ENCODE measurements at places on chromosomes 3 and 15. TPM values are rescaled to one million over a fixed set of nuclear protein-coding genes. Genes with fewer than 3 reads are reported as not detected.

DNA sequence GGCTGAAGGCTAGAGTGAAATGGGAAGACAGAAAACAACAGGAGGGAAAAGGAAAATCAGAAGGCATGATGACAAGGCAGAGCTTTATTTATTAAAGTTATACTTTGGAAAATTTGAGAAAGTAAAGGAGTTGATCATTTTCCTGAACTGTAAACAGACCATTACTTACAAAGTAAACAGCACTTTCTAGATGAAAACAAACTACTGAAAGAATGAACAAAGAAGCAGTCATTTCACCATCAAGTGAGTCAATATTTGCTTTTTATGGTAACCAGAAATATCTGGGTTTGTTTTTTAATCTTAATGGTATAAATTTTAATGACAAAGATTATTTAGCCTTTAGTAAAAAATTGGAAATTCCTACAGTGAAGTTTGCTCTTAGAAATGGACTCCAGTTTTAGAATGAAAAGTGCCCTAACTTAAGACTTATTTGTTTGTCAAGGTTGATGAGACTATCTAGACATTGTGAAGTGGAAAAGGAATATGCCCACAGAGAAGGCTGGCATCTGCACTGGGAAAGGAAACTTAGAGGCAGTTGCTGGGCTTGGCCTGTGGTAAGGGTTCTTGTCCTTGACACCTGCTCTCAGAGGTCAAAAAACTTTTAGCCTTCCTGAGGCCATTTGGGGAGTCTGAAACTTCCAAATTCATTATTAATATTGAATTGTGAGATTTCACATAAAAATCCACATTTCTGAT lies 47.2 kb downstream of the SPTSSB start:
- no peak for DNase-seq

- no peak for DNase-seq
Measured at GRCh38 chr15:88695101-88695500, 56.3 kb downstream of the ISG20 start.

DNA sequence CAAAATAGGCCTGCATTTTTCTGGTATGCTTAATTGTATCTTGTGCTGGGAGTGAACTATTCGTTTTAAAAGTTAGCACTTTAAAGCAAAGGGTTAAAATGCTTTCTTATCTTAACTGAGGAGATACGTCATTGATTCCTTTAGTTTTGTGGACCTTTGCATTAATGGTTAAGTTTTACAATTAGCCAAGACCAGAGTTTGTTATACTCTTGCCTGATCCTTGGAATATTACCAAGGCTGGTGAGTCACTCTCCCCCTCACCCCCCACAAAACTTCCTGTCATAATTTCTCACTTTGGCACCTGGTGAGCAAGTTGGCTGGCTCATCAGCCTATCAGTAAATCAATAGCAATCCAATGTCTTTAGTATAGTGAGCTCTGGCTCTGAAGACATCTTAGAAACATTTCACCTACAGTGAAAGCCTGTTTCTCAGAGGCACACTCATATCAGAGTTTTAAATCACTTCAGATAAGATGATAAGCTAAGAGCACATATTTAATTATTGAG lies 26.7 kb downstream of the SLC2A2 start:
- peak; percentile 92 for DNase-seq

DNA sequence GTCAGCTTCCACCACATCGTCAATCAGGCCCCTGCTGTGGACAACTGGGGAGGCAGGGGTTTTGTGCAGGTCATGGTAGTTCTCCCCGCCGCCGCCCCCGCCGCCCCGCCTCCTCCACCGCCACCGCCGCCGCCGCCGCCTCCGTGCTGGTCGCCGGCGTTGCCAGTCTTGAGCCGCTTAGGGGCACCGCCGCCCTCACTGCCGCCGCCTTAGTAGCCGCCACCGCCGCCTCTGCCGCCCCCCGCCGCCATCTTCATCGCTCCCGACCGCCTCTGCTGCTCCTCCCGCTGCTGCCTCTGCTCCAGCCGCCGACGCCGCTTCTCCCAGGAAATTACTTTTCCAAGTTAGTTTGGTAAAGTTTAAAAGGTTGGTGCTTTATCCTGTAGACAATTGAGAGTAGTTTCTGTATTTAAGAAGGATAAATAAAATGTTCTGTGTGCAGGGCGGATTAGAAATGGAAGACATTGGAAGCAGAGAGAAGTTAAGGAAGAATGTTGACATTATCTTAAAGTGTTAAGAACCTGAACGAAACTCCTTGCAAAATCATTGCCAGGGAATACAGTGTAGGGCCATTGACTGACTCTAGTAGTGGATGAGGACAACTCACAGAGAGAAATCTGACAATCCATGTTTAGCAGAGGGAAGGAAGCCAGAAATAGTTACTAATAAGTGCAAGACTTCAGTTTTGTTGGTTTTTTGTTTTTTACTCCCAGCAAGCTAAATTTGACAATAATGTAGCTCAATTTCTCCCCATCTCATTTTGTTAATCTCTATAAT lies 53.0 kb upstream of the GOLGA8A start:
- DNase-seq: no peak

DNA sequence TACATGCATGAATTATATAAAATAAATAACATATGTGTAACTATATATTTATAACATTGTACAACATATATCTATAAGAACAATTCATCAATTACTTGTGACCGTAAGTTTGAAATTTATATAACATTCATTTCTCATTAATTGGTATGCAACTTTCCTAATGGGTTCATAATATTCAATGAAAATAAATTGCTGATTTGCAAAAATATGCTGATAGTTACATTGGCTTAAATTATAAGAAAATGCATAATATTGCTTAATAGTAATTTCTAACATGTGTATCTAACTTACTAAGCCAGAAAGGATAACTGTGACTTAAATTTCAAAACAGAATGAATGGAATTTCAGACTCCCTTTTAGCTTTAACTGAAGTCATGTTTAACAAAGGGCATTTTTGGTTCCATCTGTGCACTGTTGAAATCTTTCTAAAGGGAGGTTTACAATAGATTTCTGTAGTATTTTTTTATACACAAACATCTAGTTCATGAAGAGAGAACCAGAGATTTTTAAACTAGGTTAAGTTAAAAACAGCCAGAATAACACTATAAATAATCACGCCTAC lies 310.9 kb downstream of the TBC1D5 start:
- DNase-seq: no peak

DNA sequence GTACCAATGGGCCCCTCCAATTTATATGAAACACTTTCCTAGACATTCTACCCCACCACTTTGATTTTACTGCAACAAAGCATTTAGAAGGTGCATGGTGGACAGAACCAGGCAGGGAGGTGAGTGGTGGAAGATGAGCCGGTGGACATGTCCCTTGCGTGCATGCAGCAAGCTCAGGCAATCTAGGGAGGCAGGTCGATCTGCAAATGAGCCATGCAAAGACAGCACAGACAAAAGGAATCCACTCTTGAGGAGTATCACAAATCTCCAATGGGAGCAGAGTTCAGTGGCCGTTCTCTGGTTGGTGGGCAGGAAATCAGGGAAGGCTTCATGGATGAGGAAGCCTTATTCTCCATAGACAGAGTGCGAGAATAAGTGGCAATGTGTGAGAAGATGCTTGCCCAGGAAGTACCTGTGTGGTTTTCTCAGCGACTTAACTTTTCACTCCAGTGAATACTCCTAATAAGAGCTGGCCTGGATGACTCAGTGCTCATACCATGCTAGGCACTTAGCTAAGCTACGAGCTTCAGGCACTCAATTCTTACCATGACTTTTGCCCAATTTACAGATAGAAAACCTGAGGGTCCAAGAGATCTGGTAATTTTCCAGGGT lies 152.5 kb downstream of the FOXP1 start:
- DNase-seq: peak; percentile 66

GRCh38 chr15:31458596-31459399 lies 132.2 kb downstream of the KLF13 start:
- no peak for DNase-seq

DNA sequence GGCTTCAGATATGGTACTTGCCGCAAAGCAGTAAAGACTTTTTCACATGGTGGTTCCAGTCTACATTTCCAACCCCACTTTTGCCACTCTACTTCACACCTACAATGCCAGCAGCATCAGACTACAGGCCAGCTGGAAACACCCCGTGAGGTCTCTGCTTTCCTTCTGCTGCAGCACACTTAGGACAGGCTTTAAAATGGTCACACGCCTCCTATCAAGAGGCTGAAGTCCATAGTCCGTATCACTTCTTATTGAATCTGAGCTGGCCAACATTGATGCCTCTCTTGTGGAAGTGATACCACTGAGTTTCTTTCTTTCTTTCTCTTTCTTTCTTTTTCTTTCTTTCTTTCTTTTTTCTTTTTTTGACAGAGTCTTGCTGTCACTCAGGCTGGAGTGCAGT lies 59.8 kb downstream of the ZNF860 start:
- DNase-seq: no peak

DNA sequence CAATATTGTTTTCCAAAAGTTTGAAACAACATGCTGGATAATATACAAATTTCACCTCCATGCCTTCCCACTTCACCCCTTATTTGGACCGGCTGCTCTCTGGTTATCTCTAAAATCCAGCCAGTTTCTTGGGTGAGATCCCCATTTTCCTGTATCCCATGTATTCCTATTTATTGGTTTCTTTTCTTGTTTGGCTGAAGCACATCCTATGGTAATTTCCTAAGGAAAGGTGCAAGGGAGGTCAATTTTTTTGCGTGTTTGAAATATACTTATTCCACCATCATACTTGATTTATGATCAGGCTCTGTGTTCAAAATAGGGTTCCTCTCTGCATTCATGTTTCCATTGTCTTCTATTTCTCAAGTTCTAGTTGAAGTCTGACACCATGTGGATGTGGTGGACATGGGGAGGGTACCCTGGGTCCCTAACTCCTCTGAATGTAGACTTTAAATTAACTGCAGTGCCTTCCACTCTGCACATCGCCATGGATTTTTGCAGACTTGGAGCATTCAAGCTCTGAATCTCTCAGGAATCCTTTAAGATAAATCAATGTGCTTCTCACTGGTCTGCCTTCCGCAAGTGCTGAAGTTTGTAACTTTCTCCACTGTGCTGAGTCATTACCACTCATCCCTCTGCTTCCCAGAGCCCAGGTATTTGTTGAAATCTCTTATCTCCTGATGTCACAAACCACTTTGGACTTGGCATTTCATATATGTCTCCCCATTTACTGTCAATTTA lies 52.1 kb upstream of the TLE3 start:
- DNase-seq: peak; percentile 44

- peak; percentile 84 for DNase-seq
Measured at GRCh38 chr3:149575961-149576564, 81.8 kb downstream of the WWTR1 start.

DNA sequence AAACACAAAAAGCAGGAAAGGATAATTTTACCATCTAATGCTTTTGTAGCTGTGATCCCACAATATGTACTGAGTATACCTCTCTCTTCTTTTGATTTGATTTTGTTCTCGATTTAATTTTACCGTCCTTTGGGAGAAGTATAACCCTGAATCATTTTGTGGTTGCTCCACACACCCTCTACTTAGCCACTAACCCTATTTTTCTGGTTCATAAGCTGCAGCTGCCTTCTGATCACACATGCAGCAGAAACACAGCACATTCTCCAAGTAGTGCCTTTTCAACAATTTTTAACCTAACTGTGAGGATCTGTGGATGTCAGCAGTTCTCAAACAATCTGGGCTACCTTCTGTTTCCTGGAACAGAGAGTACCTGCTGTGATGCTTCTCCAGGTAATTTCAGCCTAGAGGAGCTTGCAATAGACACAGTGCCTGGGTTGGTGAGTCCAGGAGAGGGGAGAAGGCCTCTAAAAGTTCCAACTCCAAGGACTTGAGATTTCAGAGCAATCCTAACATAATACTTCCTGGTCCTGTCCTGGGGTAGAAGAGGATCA lies 40.3 kb downstream of the HGD start:
- no peak for DNase-seq

DNA sequence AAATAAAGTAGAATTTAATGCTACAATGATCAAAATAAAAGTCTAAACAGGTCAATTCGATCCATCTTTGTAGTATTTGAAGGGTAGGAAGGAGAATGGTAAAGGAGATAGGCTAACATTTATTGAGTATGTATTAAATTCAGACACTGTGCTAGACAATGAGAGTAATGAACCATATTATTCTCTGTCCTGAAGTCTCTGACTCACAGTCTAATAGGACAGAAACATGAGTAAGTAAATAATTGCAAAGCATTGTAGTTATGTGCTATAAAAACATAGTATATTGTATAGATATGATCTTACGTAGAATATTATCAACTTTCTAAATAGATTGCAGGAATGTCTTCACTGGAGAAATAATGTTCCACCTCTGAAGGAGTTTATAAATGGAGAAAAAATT lies 64.5 kb downstream of the MDFIC2 start:
- DNase-seq: no peak

DNA sequence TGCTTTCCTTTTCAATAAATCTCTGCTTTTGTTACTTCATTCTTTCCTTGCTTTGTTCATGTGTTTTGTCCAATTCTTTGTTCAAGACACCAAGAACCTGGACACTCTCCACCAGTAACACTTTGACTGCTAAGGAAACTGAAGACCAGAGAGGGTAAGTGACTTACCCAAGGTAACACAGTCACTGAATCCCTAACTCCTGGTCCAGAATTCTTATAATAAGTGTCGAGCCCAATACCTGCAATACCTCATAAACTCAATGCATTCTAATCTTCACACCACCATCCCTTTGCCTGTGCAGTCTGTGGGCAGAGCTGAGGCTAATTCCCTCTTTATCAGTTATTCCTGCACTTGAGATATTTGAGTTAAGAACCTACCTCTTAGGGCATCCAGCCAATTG lies 237.8 kb downstream of the UACA start:
- DNase-seq: no peak

GRCh38 chr3:117793622-117794265 lies 1084.2 kb downstream of the TUSC7 start:
- DNase-seq: no peak

DNA sequence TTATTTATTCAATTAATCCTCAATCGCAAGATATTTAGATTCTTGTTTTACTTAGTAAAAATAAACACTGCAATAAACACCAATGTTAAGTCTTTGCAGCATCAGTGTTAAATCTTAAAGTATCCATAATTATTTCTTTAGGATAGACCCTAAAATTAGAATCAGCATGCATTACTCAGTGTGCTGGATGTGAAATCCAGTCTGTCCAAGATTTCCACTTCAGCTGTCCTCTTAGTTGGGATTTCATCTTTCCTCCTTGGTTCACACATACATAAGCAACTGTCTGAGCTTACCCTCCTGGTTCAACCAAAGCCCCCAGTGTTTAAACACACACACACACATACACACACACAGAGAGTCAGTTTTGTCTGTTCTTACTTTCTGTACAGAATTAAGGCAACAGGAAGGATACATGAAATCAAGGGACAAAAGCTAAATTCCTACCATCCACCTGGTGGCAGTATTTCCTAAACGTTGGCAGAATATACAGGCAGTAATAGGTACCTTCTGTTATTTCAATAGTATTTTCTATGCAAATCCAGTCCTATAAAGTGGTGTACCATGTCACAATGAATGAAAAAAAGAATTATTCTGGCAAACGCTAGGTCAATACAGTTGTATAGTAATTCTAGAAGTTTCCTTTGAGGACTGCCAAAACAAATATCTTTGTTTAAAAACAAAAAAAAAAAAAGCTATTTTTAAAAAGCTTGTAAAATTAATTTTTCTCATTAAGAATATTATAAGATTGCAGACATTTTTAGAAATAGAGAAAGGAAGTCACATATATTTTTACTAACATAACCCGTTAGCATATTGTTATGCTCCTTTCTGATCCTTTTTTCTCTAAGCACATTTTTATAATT lies 27.3 kb upstream of the DMXL2 start:
- peak; percentile 43 for DNase-seq

- DNase-seq: no peak
Measured at GRCh38 chr3:136141291-136141785, 54.8 kb downstream of the MSL2 start.

The POC1A gene
- total RNA-seq: 32.1 TPM

The CHST14 gene
- 17.3 TPM for total RNA-seq

The C3orf52 gene
- total RNA-seq: 8.8 TPM

The ALG3 gene
- 41.5 TPM for total RNA-seq

The DAZL gene
- not detected for total RNA-seq

The TMEM40 gene
- total RNA-seq: not detected

The SLC30A4 gene
- 1.0 TPM for total RNA-seq
